ENCODE measurements at places on chromosomes 16 and 17.

- DNase-seq, result no peak
Observed at GRCh38 chr17:15091825-15092224, 173.3 kb downstream of the PMP22 start.

- no peak for DNase-seq
Observed at GRCh38 chr16:84843149-84844048, 23.6 kb downstream of the CRISPLD2 start.

GRCh38 chr16:85473909-85474620, 139.1 kb upstream of the GSE1 start:
- DNase-seq, result no peak

- DNase-seq, result no peak
Observed at GRCh38 chr17:74187761-74188160, 15.7 kb upstream of the RPL38 start.

DNA sequence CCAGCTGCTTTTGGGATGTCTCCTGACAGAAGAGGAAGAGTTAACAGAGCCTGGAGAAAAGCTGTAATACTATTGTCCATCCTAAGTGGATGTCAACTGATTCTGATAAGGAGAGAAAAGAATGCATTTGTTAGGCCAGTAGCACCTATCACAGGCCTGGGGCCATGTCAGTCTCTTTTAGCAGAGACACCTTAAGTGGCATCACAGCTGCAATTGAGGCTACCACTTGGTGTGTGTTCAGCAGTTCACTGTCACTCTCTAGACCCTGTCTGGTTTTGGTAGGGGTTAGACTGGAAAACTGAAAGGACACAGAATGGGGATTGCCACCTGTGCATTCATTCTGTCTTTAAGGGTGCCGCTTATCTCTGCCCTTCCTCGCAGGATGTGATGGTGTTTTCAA, 42.0 kb downstream of the PSMD12 start:
- DNase-seq, result no peak

- DNase-seq, result peak; percentile 11
Observed at GRCh38 chr17:78879635-78880186, 23.3 kb downstream of the CEP295NL start.

- no peak for DNase-seq
Observed at GRCh38 chr16:73605309-73605708, 557.4 kb upstream of the ZFHX3 start.

- no peak for DNase-seq
Observed at GRCh38 chr16:5228369-5228768, 130.8 kb upstream of the EEF2KMT start.

DNA sequence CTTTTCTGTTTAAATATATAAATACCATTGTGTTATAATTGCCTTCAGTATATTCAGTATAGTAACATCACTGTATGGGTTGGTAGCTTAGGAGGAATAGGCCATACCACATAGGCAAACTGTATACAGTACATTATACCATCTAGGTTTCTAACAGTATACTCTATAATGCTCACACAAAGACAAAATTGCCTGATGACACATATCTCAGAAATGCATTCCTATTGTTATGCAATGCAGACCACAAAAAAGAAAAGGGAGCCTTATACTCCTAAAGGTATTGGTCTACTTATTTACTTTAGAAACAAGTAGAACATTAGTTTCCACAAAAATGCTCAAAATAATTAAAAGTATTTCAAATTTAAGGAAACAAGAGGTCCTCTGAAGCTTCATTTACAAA, 47.9 kb downstream of the SETD6 start:
- DNase-seq, result no peak

Data from activated naive CD4-positive, alpha-beta T cell treated with Interleukin-2 at 50 U/mL for 16 hours (primary cell).